A549 treated with Mapracorat at 1 μM for 4 hours (cell line): ENCODE measurements at places on chromosomes 16 and 17. TPM values are rescaled to one million over a fixed set of nuclear protein-coding genes. Genes with fewer than 3 reads are reported as not detected.

The ELAC2 gene
- total RNA-seq = 102 to 106 TPM (median 104 TPM) in 5 replicates

The CRYM gene
- total RNA-seq = 1.9 to 2.3 TPM (median 2.1 TPM) in 5 replicates

The CETP gene
- total RNA-seq = not detected in 5 replicates

The TOX3 gene
- total RNA-seq = 0.11 to 0.42 TPM (median 0.27 TPM) in 5 replicates

The ZACN gene
- total RNA-seq = 0.10 to 0.36 TPM (median 0.22 TPM) in 5 replicates

The SOX8 gene
- total RNA-seq = 1.4 to 2.8 TPM (median 2.6 TPM) in 5 replicates

The ABCC11 gene
- total RNA-seq = 0.06 to 0.22 TPM (median 0.14 TPM) in 5 replicates

The SEZ6L2 gene
- total RNA-seq = 15.1 to 22.3 TPM (median 19.9 TPM) in 5 replicates

The WFDC1 gene
- 0.27 TPM in 1 of 5 replicates, not detected in the others for total RNA-seq

The CIBAR2 gene
- 0.07 TPM in 1 of 5 replicates, not detected in the others for total RNA-seq

The PRSS33 gene
- total RNA-seq = not detected in 5 replicates

The PRR35 gene
- 0.09 to 0.24 TPM (median 0.20 TPM) in 5 replicates for total RNA-seq

The DLX4 gene
- 2.1 to 3.3 TPM (median 2.9 TPM) in 5 replicates for total RNA-seq

The ARL5C gene
- total RNA-seq = not detected in 5 replicates

The CSHL1 gene
- total RNA-seq = not detected in 5 replicates

The CCDC182 gene
- not detected in 5 replicates for total RNA-seq

The PRR11 gene
- total RNA-seq = 43.1 to 58.7 TPM (median 58.2 TPM) in 5 replicates

The SYCE1L gene
- 3.6 to 12.7 TPM (median 7.9 TPM) in 5 replicates for total RNA-seq

The CA7 gene
- 0.08 TPM in 1 of 5 replicates, not detected in the others for total RNA-seq

The SLC47A1 gene
- total RNA-seq = 20.8 to 22.9 TPM (median 22.3 TPM) in 5 replicates

The KRT39 gene
- total RNA-seq = not detected in 5 replicates

The CFAP97D1 gene
- not detected in 5 replicates for total RNA-seq

The SLFN14 gene
- total RNA-seq = not detected in 5 replicates

The ASPHD1 gene
- total RNA-seq = 15.1 to 26.3 TPM (median 23.9 TPM) in 5 replicates

The SAMD14 gene
- 0.13 to 0.50 TPM (median 0.37 TPM) in 5 replicates for total RNA-seq

The CCL3 gene
- total RNA-seq = not detected in 5 replicates

The ASGR1 gene
- total RNA-seq = 0.77 to 1.3 TPM (median 1.0 TPM) in 5 replicates

The KRT32 gene
- 0.07 TPM in 2 of 5 replicates, not detected in the others for total RNA-seq

The CMTM3 gene
- total RNA-seq = 85.6 to 94.6 TPM (median 92.5 TPM) in 5 replicates

The TNFRSF17 gene
- total RNA-seq = not detected in 5 replicates

The ACSM5 gene
- 0.18 TPM in 1 of 5 replicates, not detected in the others for total RNA-seq

The LPO gene
- total RNA-seq = not detected in 5 replicates

The SPNS3 gene
- total RNA-seq = not detected in 5 replicates

The SMPD3 gene
- total RNA-seq = 0.05 to 0.36 TPM (median 0.10 TPM) in 5 replicates

The DNAI2 gene
- not detected in 5 replicates for total RNA-seq

The SDK2 gene
- 0.91 to 1.6 TPM (median 1.3 TPM) in 5 replicates for total RNA-seq

The CMTM1 gene
- 0.49 to 1.8 TPM (median 1.1 TPM) in 5 replicates for total RNA-seq

The NHLRC4 gene
- total RNA-seq = 0.06 to 0.26 TPM (median 0.19 TPM) in 5 replicates

The WNT3 gene
- 3.6 to 5.1 TPM (median 4.4 TPM) in 5 replicates for total RNA-seq

The TBC1D3C gene
- total RNA-seq = not detected in 5 replicates

The SLC13A2 gene
- total RNA-seq = 0.12 to 0.19 TPM (median 0.17 TPM) in 4 of 5 replicates, not detected in the other

The TPSD1 gene
- 0.11 TPM in 1 of 5 replicates, not detected in the others for total RNA-seq

The STAT5A gene
- total RNA-seq = 5.5 to 7.8 TPM (median 6.2 TPM) in 5 replicates

The TBKBP1 gene
- total RNA-seq = 4.2 to 6.5 TPM (median 5.1 TPM) in 5 replicates

The PLSCR3 gene
- total RNA-seq = 37.1 to 48.8 TPM (median 43.3 TPM) in 5 replicates

The STAC2 gene
- total RNA-seq = 2.3 to 3.4 TPM (median 2.9 TPM) in 5 replicates

The MPP2 gene
- 1.1 to 1.8 TPM (median 1.3 TPM) in 5 replicates for total RNA-seq

The CHST4 gene
- 0.08 TPM in 1 of 5 replicates, not detected in the others for total RNA-seq

The CSH2 gene
- not detected in 5 replicates for total RNA-seq

The CCL4L2 gene
- total RNA-seq = not detected in 5 replicates

The SALL1 gene
- total RNA-seq = 0.16 to 0.35 TPM (median 0.28 TPM) in 5 replicates

The LGALS3BP gene
- 71.1 to 83.5 TPM (median 79.8 TPM) in 5 replicates for total RNA-seq

The KCNH4 gene
- total RNA-seq = 0.28 to 0.48 TPM (median 0.41 TPM) in 5 replicates

The KCNAB3 gene
- total RNA-seq = 1.7 to 3.9 TPM (median 2.6 TPM) in 5 replicates

The KRTAP9-8 gene
- total RNA-seq = not detected in 5 replicates

The ELMO3 gene
- total RNA-seq = 0.70 to 1.8 TPM (median 1.1 TPM) in 5 replicates

The BTBD17 gene
- total RNA-seq = 0.08 TPM in 1 of 5 replicates, not detected in the others

The PAGR1 gene
- total RNA-seq = 34.6 to 45.7 TPM (median 43.0 TPM) in 5 replicates
